NCI-H2171 (cell line): ENCODE measurements at places on chromosomes 5 and 9.

DNA sequence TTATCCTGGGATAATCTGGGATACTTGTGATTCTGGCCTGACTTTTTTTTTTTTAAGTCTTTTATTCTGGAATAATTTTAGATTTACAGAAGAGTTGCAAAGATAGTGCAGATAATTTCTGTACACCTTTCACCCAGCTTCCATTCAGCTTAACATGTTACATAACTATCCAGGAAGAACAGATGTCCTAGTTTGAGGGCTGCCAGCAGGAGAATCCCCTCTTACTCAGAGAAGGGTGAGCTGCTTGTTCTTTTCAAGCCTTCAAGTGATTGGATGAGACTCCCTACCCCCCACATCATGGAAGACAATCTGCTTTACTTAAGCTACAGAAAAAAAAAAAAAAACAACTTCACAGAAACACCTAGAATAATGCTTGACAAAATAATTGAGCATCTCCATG lies 254.2 kb downstream of the TRIM32 start:
- DNase-seq: peak; percentile 10

DNA sequence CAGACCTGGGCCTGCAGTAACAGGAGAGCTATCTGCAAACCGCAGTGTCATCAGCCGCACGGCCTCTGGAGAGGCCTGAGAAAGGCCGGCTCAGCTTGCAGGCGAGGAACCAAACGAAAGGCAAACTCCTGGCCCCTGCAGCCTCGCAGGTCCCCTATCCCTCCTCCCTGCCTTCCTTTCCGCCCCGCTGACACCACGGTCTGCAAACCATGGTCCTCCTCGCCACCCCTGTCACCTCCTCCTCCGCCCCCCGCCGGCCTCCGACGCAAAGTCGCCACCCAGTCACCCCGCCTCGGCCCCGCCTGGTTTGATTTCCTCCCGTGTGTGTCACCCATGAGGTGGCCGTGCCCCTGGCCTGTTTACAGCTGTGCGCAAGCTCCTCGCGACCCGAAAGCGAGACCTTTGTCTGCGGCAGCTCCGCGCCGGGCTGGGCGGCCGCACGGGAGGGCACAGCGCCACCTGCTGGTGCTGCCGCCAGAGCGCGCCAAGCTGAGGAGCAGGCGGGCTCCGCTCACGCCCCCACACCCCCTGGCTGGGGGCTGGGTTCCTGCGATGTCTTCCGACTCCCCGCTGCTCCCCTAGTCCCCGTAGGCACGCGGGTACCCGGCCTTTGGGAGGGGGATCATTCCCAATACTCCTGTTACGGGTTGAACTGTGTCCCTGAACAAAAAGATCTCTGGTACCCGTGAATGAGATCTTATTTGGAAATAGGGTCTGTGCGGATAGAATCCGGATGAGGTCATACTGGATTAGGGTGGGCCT lies 19.4 kb downstream of the GBGT1 start:
- peak; percentile 72 for DNase-seq

GRCh38 chr9:20043035-20043434 lies 254.2 kb upstream of the SLC24A2 start:
- no peak for DNase-seq

DNA sequence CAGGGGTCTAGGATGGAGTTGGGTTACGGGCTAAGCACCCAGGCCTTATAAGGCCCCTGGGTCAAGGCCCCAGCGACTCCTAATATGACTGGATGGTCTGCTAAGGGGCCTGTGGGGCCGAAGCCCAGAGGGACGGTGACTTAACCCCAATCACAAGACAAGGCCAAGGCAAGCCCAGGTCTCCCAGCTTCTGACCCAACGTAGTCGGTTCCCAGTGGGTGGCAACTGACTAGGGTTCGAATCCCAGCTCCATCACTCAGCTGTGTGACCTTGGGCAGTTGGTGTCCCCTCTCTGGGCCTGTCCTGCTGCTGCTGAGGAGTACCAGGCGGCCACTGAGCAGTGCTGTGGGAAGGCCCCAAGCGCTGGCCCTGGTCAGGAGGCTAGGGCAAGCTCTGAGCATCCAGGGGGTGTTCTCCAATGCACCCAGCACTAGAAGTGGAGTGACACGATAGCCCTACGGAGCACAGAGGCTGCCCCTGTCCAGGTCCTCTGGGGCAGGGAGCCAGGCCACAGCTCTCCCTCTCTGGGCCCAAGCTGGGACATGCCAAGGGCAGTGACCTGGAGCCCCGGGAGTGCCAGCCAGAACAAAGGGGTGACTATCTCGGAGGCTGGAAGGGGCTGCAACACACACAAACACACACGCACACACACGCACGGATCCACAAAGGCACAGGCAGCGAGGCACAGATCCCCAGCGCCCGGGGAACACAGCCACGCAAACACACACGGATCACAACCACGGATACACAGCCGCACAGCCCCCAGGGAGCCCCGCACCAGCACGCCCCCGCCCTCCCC lies 512 bp downstream of the AK1 start:
- no peak for DNase-seq

DNA sequence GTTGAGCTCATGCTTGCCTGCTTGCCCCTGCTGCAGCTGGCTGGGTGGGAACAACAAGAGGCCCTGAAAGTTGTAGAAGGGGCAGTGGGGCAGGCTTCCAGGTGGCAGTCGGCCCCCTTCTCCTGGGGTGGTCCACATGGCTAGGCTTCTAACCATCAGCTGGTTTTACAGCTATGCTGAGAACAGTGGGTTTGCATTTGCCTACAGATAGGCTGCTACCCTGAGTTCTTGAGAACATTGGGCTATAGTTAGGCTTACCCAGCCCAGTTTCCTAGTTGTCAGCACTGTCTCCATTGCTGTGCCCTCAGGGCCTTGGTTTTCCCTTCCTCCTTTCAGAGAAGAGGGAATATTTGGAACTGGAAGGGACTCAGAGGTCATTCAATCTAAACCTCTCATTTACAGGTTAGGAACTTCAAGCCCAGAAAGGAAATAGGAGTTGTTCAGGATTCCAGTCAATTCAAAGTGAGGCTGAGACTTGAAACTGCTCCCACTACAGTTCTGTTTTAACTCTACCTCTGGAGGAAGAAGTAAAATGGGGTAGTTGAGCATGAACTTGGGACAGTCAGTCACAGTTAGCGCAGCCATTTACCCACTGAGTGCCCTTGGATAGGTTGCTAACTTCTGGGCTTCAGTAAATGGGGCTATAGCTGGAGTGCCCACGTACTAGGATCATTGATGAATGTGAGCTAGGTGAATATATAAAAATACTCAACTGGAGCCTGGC lies 11.5 kb downstream of the LARP1 start:
- no peak for DNase-seq

- peak; percentile 100 for DNase-seq
Measured at GRCh38 chr9:133459476-133460404, at the start of gene CACFD1. TSS of gene CACFD1 (plus strand) at chr9:133459978. CDS start at chr9:133460067, 89 bp downstream.

- DNase-seq: no peak
Measured at GRCh38 chr5:173963182-173963838, 25.7 kb upstream of the C5orf47 start.

- DNase-seq: no peak
Measured at GRCh38 chr5:159909126-159909525, 7.2 kb upstream of the ADRA1B start.

DNA sequence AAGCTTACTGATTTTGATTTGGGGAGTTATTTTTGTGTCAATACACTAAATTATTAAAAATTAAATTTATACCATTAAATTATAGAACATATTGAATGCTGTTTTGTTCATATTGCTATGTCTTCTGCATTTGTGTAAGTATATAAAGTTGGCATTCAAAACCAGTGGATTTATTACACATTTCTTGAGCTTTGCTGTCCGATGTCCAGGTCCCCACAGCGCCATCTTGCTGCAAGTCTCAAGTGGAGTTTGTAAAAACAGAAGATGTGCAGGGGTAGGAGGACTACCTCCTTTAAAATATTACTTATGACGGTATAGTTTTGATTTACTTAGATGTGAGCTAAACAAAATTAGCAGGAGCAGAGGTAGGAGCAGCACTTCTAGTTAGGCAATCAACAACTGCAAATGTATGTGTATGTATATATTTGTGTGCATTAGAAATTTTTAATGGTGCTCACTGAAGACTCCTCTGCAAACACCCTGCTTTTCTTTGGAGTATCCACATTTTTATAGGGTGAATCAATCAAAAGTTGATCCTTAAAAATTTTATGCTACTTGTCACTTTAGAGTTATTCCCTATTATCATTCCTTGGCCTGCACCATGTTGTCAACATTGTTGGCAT lies 37.4 kb downstream of the CPEB4 start:
- DNase-seq: no peak

DNA sequence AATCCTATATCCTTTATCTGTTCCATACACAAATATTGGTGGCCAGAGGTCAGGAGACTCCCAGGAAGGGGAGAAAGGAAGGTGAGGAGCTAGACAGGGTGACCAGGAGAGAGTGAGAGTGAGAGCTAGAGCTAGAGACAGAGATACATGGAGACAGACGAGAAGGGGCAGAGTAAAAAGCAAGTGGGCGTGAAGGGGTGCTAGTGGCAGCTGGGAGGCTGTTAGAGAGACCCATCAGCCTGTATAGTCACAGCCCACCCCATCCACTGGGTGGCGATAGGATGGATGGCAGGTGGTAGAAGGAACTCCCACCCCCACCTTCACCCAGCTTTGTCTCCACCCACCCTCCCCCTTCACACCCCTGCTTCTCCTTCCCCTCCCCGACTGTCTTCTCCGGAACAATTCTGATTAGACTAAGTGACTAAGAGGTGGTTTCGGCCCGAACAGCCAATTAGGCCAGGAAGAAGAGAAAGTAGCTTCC lies 32.8 kb downstream of the PCDH1 start:
- DNase-seq: peak; percentile 8

GRCh38 chr9:109399258-109399767 lies 78.5 kb upstream of the EPB41L4B start:
- peak; percentile 72 for DNase-seq

DNA sequence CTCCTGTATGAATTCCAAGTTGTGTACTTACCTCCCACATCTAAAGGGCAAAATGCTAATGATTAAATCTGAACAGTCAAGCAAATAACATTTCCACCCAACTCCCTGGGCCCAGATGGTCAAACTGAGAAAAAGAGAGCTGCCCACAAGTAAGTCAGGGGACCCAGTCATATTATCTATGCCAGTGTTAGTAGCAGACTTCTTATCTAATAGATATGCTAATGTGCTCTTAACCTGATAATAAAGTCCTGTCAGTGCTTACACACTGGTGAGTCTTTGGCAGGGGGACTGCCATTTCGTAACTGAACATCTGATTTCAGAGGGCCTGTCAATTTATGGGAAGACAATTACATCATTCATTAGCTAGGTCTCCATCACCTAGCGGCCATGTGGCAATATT lies 292.3 kb upstream of the WWC1 start:
- no peak for DNase-seq

DNA sequence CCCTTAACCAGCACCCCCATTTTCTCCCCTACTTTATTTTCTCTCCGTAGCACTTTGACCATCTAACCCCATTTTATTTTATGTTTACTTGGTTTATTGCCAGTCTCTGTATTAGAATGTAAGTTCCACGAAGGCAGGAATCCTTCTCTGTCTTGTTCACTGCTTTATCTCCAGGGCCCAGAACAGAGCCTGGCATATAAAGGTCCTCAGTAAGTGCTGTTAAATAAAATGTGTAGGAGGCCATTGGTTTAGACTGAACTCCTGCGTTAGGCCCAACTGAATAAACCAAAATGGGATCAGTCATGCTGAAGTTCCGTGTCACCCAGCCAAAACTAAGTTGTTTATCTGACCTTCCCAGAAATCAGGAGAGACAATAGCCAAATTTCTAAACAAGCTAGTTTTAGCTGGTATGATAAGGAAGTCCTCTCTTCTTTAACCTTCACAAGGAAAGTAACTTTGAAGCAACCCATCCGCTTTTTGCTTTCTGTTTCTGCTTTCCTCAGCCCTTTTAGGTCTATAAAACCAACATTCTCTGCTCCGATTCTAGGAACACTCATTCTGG lies 29.0 kb upstream of the CCNJL start:
- DNase-seq: no peak

- DNase-seq: no peak
Measured at GRCh38 chr9:13586587-13587374, 307.3 kb upstream of the MPDZ start.

- DNase-seq: no peak
Measured at GRCh38 chr9:117073071-117073470, 341.8 kb downstream of the ASTN2 start.

- no peak for DNase-seq
Measured at GRCh38 chr9:98575379-98576346, 133.1 kb downstream of the GABBR2 start.

DNA sequence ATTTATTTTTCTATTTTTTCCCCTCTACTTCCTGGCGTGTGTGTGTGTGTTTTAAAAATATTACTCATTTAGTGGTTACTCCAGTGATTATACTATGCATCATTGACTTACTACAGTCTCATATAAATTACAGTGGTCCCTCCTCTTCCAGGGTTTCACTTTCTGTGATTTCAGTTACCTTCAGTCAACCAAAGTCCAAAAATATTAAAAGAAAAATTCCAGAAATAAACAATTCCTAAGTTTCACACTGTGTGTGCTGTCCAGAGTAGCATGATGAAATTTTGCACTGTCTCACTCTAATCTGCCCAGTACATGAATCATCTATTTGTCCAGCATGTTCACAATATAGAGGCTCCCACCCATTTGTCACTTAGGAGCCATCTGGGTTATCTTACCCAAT lies 47.4 kb upstream of the CCDC112 start:
- DNase-seq: no peak

DNA sequence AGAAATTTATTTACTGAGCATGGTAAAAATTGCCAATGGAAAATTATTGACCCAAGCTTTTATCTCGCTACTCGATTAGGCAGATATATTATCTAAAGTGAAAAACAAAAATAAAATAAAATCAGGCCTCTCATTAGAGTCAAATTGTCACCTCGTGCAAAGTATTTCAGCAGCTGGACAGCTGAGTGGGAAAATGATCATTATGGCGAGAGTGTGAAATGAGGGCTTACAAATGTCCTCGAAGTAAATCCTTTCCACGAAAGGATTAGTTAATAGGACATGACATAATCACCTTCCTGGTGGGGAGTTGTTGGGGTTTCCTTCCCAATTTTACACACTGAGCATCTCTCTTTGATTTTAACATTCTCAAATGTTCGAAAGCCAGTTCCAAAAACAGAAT lies 5.4 kb upstream of the DPYSL3 start:
- no peak for DNase-seq

DNA sequence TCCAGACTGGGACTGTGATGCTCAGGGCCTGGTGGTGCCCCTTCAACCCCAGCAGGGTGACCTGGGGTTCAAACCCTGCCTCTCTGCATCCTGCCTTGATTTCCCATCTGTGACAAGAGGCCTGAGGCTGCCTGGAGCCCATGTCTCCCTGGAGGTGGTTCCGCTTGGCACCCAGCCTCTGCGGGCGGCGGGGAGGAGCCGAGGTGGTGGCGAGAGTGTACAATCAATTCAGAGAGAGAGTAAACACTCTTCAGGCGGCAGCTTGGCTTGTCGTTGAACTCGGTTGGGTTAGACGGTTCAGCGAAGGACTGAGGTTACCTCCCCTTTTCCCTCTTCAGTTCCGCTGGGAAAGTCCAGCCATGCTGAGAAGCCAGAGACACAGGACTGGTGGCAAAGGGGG lies 39.3 kb downstream of the NTNG2 start:
- DNase-seq: no peak

GRCh38 chr5:180343110-180343830 lies 9.9 kb downstream of the GFPT2 start:
- no peak for DNase-seq
